Right hindlimb (tissue), 1 donor: ENCODE measurements at places on chromosomes 3 and 15.
A peak's percentile ranks its signal among the peaks of the same experiment; 100 is the strongest.

DNA sequence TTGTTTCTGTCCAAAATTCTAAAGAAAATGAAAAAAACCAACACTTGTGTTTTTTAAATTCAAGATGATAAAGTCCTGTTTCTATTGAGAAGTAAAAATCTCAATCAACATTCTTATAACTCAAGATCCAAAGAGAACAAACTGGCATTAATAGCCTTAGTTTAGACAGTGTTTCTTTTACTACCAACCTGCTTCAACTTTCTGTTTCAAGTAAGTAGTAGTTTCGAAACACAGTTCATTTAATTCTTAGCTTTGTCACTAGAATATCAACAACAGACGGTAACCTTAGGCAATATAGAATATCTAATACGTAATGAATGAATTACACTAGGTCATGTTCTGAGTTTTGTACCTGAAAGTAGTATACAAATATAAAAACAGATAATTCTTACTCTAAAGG lies 23.7 kb downstream of the CIP2A start:
- DNase-seq: no peak

GRCh38 chr15:80945605-80946004 lies 44.0 kb downstream of the MESD start:
- peak; percentile 10 for DNase-seq

GRCh38 chr15:26686547-26687187 lies 86.2 kb downstream of the GABRB3 start:
- no peak for DNase-seq

- no peak for DNase-seq
These were observed 49.8 kb downstream of the RUBCN start for GRCh38 chr3:197686899-197687298.

GRCh38 chr15:31214864-31215489 lies 111.7 kb upstream of the KLF13 start:
- DNase-seq: no peak

DNA sequence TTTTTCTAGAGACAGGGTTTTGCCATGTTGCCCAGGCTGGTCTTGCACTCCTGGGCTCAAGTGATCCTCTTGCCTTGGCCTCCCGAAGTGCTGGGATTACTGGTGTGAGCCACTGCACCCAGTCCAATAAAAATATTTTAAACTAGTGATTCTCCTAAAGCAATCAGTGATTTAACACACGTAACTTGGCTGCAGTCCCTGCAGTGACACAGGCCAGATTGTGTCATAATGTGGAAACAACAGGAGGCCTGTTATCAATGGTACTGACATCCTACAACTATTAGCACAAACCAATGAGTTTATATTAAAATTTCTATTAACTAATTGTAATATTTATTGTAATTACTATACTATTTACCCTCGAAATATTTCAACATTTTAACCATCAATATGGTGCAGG lies 1.6 kb upstream of the SEC61A1 start:
- no peak for DNase-seq

DNA sequence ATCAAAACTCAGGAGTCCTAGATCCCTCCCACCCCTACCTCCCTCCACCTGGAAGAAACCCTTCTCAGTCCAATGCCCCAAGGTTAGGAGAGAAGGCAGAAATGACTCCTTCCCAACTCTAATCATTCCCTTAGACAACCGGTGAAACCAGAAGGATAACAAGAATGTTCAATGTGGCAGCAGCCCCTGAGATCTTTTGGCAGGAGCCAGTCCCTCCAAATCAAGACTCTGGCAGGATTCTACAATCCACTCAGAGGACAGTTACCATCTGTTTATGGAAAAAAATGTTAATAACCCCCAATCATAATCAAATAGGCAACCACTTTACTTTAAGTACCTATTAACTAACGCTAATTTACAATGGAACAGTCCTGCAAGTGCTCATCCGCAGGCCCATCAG lies 136.5 kb downstream of the NTRK3 start:
- no peak for DNase-seq

- DNase-seq: peak; percentile 66
These were observed 116.1 kb downstream of the ANP32A start for GRCh38 chr15:68704496-68705021.

GRCh38 chr3:58998476-58999117 lies 51.2 kb downstream of the CFAP20DC start:
- no peak for DNase-seq

- no peak for DNase-seq
These were observed 10.6 kb downstream of the NCEH1 start for GRCh38 chr3:172700256-172700655.

- DNase-seq: no peak
These were observed 73.4 kb upstream of the PRR23C start for GRCh38 chr3:139117883-139118760.

- no peak for DNase-seq
These were observed 529.6 kb downstream of the SHQ1 start for GRCh38 chr3:72318504-72319193.

GRCh38 chr3:119225121-119225520 lies 15.6 kb downstream of the B4GALT4 start:
- DNase-seq: no peak

DNA sequence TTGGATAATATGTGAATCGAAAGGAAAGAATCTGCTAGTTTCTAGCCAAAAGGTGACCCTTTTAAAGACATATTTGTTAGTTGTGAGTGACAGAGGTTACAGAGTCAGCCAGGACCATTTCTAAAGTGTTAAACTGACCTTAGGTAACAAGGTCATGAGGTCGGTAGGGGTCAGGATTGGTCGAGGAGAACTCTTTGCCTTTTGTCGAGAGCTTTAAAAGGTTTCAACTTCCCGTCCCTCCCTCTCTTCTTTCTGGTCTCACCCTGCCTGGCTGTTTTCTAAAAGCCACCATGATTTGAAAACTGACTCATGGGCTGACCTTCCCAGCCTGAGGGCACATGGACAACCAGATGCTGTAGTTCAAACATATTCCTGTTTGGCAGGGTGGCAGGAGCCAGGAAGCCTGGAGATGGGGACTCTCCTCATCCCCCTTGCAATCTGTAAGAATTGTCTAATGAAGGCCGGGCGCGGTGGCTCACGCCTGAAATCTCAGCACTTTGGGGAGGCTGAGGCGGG lies 25.8 kb upstream of the PRTG start:
- DNase-seq: no peak
